ENCODE measurements at places on chromosomes 1 and 21. TPM values are rescaled to one million over a fixed set of nuclear protein-coding genes. Genes with fewer than 3 reads are reported as not detected.

Gene KCTD3
- total RNA-seq: 26.9 TPM

Gene FTCD
- total RNA-seq: 0.46 TPM

GRCh38 chr21:30613836-30614235, at the start of gene KRTAP6-1:
Gene KRTAP6-1, minus strand, starts transcription at chr21:30613930. Its CDS starts 26 bp downstream, at chr21:30613904.
- H3K36me3 ChIP-seq: no peaks in the 10 kb centered on the region
- no peak within 1 kb of the TSS for H3K27ac ChIP-seq
- no peak within 1 kb of the TSS for H3K4me3 ChIP-seq
- H3K4me1 ChIP-seq: no peaks in the 10 kb centered on the region

Gene MIXL1
- total RNA-seq: not detected

Gene INPP5B
- total RNA-seq: 44.8 TPM

DNA sequence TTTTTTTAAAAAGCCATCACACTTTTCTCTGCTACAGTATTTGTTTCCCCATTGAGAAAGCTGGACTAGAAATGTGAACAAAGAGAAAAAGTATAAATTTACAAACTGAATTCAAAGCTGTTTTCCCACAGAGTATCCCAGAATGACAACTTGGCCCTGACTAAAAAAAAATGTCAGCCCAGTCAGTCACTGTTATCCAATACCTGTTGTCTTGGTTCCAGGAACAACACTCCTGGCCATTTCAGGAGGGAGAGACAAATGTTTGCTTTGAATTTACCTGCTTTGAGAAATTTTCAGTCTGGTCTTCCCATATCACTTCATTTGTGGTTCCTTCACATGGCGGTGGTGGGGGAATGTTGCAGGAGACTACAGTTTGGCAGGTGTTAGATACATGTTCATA, 46.2 kb downstream of the COLGALT2 start:
- H3K4me3 ChIP-seq: no peak overlapping the region
- DNase-seq: no peak
- H3K36me3 ChIP-seq: no peaks in the 10 kb centered on the region
- H3K27ac ChIP-seq: no peak overlapping the region
- no peaks in the 10 kb centered on the region for H3K27me3 ChIP-seq

GRCh38 chr1:161497961-161498360, 7.3 kb upstream of the FCGR2A start:
- H3K4me3 ChIP-seq: no peak overlapping the region
- no peak for DNase-seq
- H3K27ac ChIP-seq: no peak overlapping the region
- H3K4me1 ChIP-seq: peaks cover 14% of the 10 kb centered on the region
- H3K27me3 ChIP-seq: no peaks in the 10 kb centered on the region

- no peaks in the 10 kb centered on the region for H3K36me3 ChIP-seq
- peaks cover 8% of the 10 kb centered on the region for H3K4me1 ChIP-seq
- H3K27ac ChIP-seq: no peak overlapping the region
- no peaks in the 10 kb centered on the region for H3K27me3 ChIP-seq
Observed at GRCh38 chr1:245956225-245956624, 550.9 kb downstream of the SMYD3 start.

DNA sequence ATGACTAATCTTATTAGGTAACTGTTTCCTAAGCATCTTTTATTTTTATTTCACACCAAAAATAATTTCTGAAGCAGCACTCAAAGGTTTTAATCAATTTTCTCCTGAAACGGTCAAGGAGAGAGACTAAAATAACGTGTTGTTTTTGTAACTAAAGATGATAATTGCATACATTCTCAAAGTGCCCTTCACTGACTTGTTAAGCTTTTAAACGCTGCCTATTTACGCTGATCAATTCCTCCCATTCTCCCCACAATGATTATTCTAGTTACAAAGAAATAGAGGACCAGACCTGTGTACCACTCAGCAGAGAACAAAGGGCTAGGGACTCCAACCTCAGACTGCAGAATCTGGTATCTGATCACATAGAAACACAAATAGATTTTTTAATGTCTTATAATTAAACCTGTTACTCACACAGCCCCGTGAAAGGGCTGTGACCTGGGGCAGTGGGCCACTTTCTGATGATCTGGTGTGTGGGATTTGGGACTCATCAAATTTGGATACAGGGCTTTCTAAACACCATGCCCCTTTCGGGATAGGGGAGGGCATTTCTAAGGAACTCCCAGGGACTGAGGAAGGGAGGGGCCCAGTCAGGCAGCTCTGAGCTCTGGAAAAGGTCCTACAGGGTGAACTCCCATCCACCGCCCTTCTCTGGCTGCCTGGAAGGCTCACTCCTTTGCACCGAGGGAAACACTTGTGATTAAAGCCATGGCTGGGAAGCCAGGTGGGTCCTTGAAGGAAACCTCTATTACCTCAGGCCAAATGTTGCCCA, 65.2 kb downstream of the BCAR3 start:
- H3K36me3 ChIP-seq: no peaks in the 10 kb centered on the region
- H3K4me1 ChIP-seq: peaks cover 32% of the 10 kb centered on the region
- no peaks in the 10 kb centered on the region for H3K27me3 ChIP-seq

Gene DMBX1
- not detected for total RNA-seq

GRCh38 chr1:77543822-77544448, 138.5 kb downstream of the ZZZ3 start:
- DNase-seq: no peak
- H3K27me3 ChIP-seq: no peaks in the 10 kb centered on the region
- H3K36me3 ChIP-seq: no peaks in the 10 kb centered on the region
- H3K4me1 ChIP-seq: peaks cover 12% of the 10 kb centered on the region

- no peak overlapping the region for H3K4me3 ChIP-seq
- H3K27ac ChIP-seq: no peak overlapping the region
- H3K27me3 ChIP-seq: no peaks in the 10 kb centered on the region
- H3K36me3 ChIP-seq: peaks cover 44% of the 10 kb centered on the region
Observed at GRCh38 chr1:236027104-236027503, 37.8 kb downstream of the NID1 start.

Gene USH2A
- total RNA-seq: not detected

DNA sequence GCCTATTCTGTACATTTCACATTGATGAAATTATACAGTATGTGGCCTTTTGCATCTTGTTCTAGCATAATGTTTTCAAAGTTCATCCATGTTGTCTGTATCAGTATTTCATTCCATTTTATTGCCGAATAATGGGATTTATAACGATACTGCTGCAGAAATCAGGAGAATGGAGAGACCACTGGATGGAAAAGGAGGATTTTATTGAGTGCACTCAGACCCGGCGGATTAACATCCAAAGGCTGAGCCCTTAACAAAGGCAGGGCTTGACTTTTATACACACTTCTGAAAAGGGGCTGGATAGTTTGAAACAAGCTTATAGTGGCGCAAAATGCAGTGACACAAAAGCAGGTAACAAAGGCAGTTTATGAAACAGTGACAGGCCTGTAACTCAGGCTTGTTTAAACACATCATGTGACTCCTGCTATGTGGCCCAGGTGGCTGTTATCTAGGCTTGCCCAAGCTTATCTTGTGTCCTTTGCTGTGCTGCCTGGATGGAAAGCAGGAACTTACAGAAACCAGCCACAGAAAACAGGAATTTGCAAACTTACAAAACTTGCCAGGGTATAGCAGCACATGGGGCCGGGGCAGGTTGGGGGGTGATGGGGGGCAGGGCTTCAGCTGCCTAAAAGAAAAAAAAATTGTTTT, 32.8 kb upstream of the KCNJ15 start:
- peaks cover 7% of the 10 kb centered on the region for H3K4me1 ChIP-seq
- H3K27ac ChIP-seq: no peak overlapping the region
- no peak overlapping the region for H3K4me3 ChIP-seq
- H3K36me3 ChIP-seq: no peaks in the 10 kb centered on the region
- no peaks in the 10 kb centered on the region for H3K27me3 ChIP-seq

Gene ATP5PF
- total RNA-seq: 76.7 TPM

- H3K27me3 ChIP-seq: no peaks in the 10 kb centered on the region
- no peak overlapping the region for H3K4me3 ChIP-seq
- no peaks in the 10 kb centered on the region for H3K4me1 ChIP-seq
- peak; percentile 48 for DNase-seq
- H3K27ac ChIP-seq: no peak overlapping the region
- H3K36me3 ChIP-seq: no peaks in the 10 kb centered on the region
Observed at GRCh38 chr21:44569861-44570517, 3.5 kb upstream of the KRTAP10-4 start.

- H3K27me3 ChIP-seq: no peaks in the 10 kb centered on the region
- H3K36me3 ChIP-seq: no peaks in the 10 kb centered on the region
- no peak overlapping the region for H3K4me3 ChIP-seq
- no peaks in the 10 kb centered on the region for H3K4me1 ChIP-seq
Observed at GRCh38 chr1:205840146-205840923, 9.6 kb downstream of the PM20D1 start.

Gene TPTE
- not detected for total RNA-seq

GRCh38 chr1:58361134-58361533, 185.4 kb downstream of the OMA1 start:
- H3K36me3 ChIP-seq: no peaks in the 10 kb centered on the region
- no peak overlapping the region for H3K27ac ChIP-seq
- no peak overlapping the region for H3K4me3 ChIP-seq
- H3K27me3 ChIP-seq: no peaks in the 10 kb centered on the region
- no peaks in the 10 kb centered on the region for H3K4me1 ChIP-seq
- DNase-seq: no peak

DNA sequence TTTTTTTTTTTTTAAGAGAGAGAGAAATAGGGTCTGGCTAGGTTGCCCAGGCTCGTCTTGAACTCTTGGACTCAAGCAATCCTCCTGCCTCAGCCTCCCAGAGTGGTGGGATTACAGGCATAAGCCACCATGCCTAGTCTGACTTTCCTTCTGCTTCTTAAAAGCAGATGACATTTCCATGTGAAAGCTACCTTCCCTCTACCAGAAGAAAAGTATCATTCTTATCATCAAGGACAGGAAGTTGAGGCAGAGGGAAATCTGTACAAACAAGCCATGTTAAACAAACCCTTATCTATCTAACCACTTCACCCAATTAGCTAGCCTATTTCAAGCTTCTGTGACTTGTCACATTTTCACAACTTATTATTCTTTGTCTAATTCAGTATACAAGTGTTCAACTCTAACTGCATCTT, 54.8 kb downstream of the SAMSN1 start:
- DNase-seq: no peak
- no peak overlapping the region for H3K27ac ChIP-seq
- no peaks in the 10 kb centered on the region for H3K4me1 ChIP-seq
- H3K36me3 ChIP-seq: peaks cover 3% of the 10 kb centered on the region

- H3K27ac ChIP-seq: no peak overlapping the region
- DNase-seq: no peak
- no peaks in the 10 kb centered on the region for H3K36me3 ChIP-seq
- H3K4me1 ChIP-seq: no peaks in the 10 kb centered on the region
- no peak overlapping the region for H3K4me3 ChIP-seq
Observed at GRCh38 chr1:209375671-209376365, 207.7 kb upstream of the CAMK1G start.

DNA sequence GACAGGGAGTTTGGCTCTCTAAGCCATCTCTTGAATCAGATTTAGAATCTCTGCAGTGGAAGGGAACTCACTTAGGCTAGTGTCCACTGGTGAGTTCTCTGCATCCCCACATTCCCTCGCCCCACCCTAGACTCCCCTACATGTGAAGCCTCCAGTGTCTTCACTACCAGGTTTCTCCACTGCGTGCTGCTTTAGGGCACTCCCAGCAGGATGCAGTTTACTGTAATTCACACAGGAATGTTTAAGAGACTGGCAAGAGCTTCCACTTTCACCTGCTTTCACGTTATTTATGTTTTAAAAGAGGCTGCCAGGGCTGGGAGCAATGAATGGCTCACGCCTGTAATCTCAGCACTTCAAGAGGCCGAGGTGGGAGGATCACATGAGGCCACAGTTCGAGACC, 60.2 kb downstream of the KAZN start:
- no peak for DNase-seq
- H3K4me3 ChIP-seq: no peak overlapping the region
- no peaks in the 10 kb centered on the region for H3K36me3 ChIP-seq
- peaks cover 6% of the 10 kb centered on the region for H3K4me1 ChIP-seq
- no peaks in the 10 kb centered on the region for H3K27me3 ChIP-seq
- H3K27ac ChIP-seq: no peak overlapping the region

DNA sequence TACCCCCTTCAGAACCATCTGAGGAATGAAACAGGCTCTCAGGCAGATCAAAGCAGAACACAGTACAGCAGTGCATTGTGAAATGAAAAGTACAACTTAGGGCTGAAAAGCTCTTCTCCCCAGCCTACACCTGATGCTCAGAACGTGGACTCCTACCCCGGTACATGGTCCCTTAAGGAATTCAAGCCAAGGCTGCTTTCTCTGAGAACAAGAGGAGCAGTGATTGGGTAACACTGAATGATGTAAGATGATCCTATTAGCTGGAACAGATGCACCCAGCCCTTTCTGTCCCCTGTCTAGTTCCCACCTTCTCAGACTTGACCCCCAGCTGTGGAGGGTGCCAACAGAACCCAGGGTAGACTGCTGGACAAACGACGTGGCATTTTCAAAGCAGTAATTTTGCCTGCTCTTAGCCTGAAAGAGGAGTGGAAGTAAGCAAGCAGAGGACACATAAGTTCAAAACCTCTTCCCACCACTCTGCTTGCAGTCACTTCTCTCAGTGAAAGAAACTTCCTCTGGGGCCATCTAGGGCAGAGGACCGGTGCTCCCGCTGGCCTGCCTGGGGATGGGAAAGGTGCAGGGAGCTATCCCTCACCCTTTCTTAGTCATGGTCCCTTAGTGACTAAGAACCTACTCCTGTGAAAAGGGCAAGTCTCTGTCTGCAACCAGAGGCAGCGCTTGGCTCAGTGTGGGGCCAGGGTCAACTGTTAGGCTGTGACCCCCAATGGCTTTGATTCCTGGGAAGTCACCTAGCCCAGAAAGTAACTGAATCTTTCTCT, 72.7 kb downstream of the TRABD2B start:
- H3K4me3 ChIP-seq: no peak overlapping the region
- no peaks in the 10 kb centered on the region for H3K27me3 ChIP-seq
- no peaks in the 10 kb centered on the region for H3K4me1 ChIP-seq

Gene DPT
- total RNA-seq: 44.7 TPM

DNA sequence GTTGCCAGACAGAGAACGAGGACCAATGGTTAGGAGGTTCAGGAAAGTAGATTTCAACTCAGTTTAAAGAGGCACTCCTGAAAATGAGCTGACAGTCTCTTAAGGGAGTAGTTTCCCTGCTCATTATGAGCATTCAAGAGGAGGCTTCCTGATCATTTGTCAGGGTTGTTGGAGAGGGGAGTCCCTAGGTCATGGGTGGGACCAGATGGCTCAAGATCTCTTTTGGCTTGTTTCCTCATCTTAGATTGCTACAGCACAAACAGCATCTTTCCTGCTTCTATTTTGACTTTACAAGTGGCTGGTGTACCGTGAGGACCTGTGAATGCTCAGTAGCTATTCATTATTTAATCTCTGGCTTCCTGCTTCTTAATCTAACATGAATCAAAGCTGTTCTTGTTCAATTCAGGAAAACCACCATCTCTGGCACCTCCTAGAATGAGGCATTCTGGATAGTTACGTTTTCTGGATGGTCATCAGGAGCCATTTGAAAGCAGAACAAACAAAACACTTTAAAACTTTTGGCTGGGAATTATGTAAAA, 47.6 kb downstream of the PEX14 start:
- H3K4me3 ChIP-seq: no peak overlapping the region
- H3K27me3 ChIP-seq: no peaks in the 10 kb centered on the region
- no peak overlapping the region for H3K27ac ChIP-seq
- peaks cover 4% of the 10 kb centered on the region for H3K4me1 ChIP-seq

DNA sequence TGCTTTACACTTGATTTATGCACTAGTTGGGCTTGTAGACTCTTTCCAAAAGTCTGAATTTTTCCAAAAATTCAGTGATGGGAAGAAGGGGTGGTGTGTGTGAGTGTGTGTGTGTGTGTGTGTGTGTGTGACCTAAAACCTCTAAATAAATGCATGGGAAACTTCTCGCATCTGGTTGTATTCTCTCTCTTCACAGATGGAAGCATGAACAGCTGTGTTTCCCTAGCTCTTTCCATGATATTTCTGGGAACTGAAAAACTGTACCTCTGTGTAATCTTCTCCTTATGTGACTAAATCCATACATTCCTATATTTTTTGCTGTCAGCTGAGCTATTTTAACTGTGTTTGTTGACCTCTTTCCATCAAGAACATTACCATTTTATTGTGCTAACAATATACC, 26.2 kb upstream of the CYYR1 start:
- no peaks in the 10 kb centered on the region for H3K36me3 ChIP-seq
- DNase-seq: no peak
- no peaks in the 10 kb centered on the region for H3K27me3 ChIP-seq
- H3K27ac ChIP-seq: no peak overlapping the region

Gene ATP5PB
- 132 TPM for total RNA-seq
